ENCODE measurements at places on chromosomes 5 and 9. TPM values are rescaled to one million over a fixed set of nuclear protein-coding genes. Genes with fewer than 3 reads are reported as not detected.

Gene INSL4
- not detected for total RNA-seq

Gene ZCCHC9
- total RNA-seq: 20.7 TPM

Gene OBP2B
- not detected for total RNA-seq

Gene RNF183
- total RNA-seq: not detected

Gene TXNDC8
- not detected for total RNA-seq

Gene CDHR2
- total RNA-seq: not detected

GRCh38 chr9:7756088-7756487, 43.5 kb downstream of the DMAC1 start:
- no peak for DNase-seq

DNA sequence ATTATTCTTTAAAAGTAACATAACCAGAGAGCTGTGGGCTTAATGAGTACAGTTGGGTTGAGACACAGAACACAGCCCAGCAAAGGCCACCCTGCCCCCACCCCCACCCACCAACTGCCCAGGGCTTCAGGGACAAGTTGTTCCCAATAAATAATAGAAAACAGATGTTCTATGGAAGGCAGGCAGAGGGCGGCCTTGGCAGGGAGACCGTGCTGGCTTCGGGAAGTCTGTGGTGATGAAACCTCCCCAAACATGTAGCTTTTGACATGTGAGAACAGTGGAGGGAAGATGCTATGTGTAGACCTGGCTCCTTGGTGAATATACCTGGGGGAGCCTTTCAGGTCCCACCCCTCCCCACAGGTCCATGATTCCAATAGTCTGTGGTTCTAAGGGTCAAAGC, 10.0 kb downstream of the TRAF1 start:
- DNase-seq: peak; percentile 50

- no peak for DNase-seq
Measured at GRCh38 chr5:69136293-69136692, 30.7 kb upstream of the CCNB1 start.

DNA sequence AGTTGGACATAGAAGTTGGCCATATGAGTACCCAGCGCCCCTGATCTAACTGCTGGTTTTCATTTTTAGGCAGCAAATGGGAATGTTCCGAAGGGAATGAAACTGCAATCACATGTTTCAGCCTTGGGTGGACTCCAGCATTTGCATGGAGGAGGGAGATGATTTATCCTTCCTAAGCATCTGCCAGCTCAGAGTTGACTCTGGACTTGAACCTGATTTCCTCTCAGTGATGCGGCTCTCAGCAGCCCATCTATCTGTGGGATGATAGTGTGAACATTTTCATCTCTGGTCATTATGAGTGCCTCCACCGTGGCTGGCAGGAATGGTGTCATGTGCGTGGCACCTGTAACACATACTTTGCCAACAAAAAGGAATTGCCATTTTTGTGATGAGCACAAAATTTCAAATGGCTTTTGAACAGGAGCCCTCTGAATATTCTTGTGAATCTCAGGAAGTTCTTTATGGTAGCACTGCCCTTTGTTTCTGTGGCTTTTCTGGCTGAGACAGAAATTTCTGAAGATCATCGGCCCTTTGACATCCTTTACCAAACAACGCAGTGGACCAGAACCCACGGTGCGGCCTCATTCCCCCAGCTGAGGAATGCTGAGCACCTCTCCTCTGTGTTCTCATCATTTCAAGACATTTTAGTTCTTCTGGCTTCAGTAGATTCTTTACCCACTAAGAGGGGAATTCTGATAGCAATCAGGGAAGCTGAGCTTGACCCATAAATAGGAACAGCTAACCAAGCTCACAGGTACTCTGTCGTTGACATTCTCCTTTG, 28.5 kb downstream of the FUBP3 start:
- DNase-seq: no peak

DNA sequence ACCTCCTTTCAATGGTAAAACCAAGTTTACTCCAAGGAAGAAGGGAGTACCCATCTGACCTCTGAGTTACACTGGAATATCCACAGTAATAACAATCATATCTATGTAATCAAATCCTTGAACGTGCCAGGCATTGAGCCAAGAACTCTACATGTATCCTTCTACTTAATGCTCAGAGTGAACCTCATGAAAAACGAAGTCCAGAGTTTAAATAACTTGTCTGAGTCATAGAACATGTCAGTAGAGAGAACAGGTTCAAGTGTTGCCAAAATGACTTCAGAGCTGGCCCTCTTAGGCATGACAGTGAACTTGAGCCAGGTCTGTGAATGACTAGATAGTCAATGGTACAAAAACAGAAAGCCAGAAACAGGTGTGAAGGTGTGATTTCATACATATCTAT, 164.1 kb upstream of the ZNF618 start:
- DNase-seq: peak; percentile 81

DNA sequence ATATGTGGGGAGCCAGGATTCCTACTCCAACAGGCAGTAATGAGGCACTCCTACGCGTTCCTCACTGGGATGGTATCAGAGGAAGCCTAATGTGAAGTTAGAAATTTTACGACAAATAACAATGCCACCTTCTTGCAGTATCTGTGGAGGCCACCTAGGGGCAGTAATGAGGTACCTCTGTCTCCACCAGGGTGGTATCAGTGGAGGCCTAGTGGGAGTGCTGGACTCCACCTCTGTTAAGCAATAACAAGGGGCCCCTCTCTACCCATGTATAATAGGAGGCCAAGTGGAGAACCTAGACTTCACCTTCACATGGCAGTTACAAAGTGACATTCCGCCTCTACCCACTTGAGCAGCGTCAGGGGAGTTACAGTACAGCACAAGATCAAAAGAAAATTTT, 147.9 kb downstream of the PLPPR1 start:
- no peak for DNase-seq

GRCh38 chr5:126947146-126948010, 83.0 kb downstream of the MARCHF3 start:
- no peak for DNase-seq

DNA sequence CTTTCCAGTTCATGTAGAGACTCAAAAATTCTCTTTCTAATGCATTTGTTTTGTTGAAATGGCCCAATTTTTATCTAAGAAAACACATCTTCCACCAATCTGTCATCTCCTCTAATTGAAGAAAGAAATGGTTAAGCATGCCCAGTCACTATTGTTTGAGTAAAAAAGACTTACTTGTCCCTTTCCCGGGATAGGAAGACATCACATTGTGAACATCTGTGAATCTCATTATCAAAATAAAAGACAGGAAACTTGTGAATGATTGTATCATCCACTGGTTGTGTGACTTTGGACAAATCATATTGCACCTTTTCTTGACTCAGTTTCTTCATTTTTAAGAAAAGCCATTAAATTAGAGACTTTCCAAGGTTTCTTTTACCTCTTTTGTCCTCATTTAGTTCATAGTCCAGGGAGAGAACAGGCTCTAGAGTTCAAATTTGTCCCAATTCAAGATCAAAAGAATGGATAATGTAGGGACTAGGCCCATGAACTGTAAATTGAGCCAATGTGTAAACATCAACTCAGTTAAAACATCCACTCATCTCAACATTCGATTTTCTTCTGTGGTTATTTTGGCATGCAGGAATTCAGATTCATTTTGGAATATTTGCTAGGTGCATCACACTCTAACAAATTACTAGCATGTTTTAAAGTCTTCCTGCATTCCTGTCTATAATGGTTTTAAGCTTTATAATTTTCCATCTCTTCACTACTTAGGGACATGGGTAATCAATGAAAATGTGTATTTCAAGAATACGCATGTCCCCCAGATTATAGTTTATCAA, 838.0 kb upstream of the WWC1 start:
- DNase-seq: no peak

GRCh38 chr5:133358271-133358670, 254.1 kb downstream of the FSTL4 start:
- DNase-seq: no peak

DNA sequence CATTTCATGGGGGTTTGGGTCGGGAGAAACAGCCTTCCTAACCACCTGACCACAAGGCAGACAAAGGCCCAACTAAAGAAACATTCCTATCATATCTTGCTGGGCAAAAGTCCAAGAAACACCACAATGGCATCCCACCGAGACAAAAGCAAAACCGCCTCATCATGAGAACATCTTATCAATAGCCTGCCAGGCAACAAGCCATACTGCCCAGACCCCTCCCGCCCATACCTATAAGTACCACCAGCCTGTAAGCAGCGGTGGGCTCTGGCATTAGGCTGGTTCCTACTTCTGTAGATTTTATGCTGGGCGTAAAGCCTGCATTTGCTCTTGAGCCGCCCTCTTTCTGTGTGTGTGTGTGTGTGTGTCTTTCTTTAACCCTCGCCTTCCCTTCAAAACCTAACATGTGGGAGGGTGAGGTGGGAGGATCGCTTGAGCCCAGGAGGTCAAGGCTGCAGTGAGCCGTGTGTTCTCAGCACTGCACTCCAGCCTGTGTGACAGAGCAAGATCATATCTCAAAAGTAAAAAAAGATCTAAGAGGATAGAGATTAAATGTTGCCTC, 56.9 kb downstream of the PDE6A start:
- peak; percentile 92 for DNase-seq

DNA sequence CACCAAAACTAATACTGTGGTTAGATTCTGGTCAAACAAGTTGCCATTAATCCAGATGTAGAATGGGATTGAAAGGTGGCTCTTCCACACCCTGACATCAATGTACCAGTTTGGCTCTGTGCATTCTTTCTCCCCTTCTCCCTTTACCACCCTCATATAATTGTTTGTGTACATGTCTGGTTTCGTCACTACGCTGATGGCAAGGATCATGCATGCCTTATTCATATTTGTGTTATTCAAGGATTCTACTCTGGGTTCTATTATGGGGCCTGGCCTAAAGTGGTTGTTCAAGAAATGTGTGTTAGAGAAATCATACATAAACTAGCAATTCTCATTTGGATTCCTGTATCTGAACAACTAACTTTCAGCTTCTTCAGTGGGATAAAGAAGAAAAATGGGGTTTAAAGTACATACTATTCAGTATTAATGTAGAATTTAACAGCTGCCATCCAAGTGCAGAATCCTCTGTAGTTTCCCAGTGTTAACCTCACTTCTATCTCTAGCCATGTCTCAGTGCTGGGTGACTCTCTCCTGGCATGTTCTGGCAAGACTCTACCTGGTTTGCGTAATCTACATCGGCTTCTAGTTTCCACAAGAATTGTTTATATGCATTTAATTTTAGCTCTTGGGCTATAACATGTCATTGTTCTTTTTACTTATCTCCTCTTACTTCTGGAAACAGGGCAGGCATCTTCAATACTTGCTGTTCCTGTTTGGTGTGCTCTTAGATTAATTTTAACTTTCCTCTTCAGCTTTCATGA, 27.9 kb upstream of the CDKN2B start:
- no peak for DNase-seq

DNA sequence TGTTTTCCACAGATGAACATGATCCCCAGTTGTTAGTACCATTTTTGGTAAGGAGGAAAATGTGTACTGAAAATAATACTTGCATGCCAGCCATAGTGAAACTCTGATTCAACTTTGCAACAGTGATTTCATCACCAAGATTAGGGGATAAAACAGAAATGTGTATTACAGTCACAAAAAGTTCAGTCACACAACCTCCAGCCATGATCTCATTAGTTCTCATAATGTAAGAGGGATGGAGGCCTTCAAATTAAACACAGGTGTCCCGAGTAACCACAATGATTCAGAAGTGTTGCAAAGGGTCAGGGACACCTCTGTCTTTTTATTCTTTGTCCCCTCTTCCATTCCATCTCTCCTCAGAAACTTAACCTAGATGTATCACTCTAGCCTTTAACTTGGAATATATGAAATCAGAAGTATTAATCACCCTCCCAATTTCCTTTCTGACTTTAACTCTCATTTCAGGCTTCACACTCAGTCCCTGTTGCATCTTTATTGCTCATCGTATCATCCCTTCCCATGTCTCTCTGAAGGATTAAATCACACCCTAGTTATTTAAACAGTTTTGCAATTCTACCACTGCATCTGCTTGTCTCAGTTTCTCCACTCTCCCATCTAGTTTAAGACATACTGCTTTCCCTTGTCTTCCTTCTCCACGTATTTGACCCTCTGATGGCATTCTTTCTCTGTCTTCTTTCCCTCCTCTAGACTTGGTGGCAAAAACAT, 291.2 kb downstream of the ADAMTS6 start:
- peak; percentile 85 for DNase-seq

- DNase-seq: peak; percentile 72
Measured at GRCh38 chr5:132437604-132438266, 52.8 kb downstream of the IRF1 start.

GRCh38 chr9:114124666-114125475, 25.8 kb upstream of the KIF12 start:
- no peak for DNase-seq

DNA sequence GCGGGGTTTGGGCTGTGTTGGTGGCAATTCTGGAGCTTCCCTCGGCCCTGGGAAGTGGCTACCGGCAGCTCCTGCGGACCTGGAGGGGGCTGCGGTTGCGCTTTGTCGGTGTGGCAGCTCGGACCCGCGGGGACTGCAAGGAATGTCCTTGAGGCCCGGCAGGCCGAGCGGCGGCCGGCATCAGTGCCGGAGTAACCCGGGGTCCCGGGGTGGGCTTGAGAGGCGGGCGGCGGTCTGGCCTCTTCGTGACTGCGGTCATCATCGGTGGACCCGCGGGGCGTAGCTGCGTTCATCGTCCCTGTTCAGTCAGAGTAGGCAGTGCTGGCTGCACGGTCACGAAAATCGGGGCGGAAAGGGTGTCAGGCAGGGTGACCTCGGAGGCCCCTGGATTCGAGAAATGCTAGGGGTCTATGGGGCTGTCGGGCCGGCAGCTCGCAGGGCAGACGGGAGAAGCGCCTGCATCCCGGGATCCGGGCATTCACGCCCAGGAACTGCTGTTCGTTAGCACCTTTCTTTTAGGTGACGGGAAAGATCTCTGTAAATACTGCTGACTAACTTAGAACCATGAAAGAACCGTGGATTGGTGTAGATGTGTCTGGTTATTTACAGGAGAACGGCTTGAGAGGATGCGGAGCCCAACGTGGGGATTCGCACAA, 474 bp downstream of the HMGCR start:
- no peak for DNase-seq

DNA sequence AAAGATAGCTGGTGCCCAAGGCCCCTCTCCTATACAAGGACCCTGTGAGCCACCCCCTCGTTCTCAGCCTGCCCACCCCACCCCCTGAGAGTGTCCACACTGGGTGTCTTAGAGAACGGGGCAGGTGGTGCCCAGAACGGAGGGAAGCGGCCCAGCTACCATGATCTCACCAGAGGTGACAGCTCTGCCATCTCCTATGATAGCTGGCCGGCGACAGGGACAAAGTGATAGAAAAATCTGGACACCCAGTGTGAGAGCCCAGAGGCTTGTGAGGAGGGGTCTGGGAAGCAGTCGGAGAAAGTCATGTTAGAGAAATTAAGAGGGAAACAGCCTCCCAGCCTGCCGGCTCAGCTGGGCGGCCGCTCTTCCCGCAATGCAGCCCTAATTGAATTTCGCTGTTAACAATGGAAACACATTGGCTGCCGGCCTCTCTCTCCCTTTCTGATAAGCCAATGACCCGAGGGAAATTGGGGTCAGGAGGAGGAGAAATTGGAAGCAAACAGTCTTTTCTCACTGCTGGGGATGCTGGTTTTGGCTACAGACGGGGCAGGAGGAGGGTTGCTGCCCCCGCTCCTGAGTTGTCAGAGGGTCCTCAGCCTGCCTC, 32.3 kb downstream of the HK3 start:
- DNase-seq: no peak

- peak; percentile 2 for DNase-seq
Measured at GRCh38 chr5:38291355-38291754, 33.0 kb downstream of the EGFLAM start.

GRCh38 chr5:14064841-14065240, 78.3 kb upstream of the TRIO start:
- no peak for DNase-seq
